Activated CD4-positive, alpha-beta memory T cell treated with anti-CD3 and anti-CD28 coated beads, Interleukin-2, amount 10 ng/mL, durations not matched to agents 7 days and 5 days (primary cell): ENCODE measurements at places on chromosomes 1 and 21.
A peak's percentile ranks its signal among the peaks of the same experiment; 100 is the strongest.

DNA sequence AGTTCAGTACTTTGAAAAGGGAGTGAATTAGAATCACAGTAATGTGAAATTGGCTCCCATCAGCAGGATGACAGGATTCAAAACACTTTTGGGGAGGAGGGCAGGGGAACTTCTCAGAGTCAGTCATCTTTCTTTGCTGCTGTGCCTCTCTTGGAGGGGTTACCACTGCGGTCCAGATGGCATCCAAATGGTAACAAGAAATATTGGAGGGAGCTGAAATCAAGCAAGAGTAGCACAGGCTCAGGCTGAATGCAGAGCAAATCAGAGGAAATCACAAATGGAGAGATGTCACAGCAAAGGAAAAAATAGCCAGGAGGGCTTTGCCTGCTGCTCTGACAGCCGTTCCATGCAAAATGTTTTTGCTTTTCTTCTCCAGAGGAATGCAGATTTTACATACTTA lies 75.0 kb upstream of the C8B start:
- H3K27me3 ChIP-seq = no peaks in the 10 kb centered on the region
- H3K4me1 ChIP-seq = no peaks in the 10 kb centered on the region
- no peak overlapping the region for H3K4me3 ChIP-seq
- no peaks in the 10 kb centered on the region for H3K36me3 ChIP-seq
- no peak overlapping the region for H3K27ac ChIP-seq

DNA sequence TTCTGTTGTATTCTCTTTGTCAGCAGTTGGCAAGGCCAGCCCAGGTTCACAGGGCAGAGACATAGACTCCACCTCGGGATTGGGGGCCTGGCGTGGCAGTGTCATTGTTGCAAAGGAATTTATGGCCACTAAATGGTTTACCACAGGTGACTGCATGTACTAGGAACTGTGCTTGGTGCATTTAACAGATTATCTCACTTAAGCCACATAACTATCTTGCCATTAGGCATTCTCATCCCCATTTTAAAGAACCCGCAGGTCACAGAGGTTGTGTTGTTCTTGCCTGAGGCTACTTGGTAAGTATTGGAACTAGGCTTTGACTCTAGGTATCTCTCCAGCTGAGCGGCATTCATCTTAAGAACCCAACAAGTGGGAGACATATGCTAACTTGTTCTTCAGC lies 9.7 kb downstream of the TLCD4 start:
- H3K4me3 ChIP-seq = no peak overlapping the region
- no peaks in the 10 kb centered on the region for H3K36me3 ChIP-seq
- no peak overlapping the region for H3K27ac ChIP-seq
- DNase-seq = no peak

DNA sequence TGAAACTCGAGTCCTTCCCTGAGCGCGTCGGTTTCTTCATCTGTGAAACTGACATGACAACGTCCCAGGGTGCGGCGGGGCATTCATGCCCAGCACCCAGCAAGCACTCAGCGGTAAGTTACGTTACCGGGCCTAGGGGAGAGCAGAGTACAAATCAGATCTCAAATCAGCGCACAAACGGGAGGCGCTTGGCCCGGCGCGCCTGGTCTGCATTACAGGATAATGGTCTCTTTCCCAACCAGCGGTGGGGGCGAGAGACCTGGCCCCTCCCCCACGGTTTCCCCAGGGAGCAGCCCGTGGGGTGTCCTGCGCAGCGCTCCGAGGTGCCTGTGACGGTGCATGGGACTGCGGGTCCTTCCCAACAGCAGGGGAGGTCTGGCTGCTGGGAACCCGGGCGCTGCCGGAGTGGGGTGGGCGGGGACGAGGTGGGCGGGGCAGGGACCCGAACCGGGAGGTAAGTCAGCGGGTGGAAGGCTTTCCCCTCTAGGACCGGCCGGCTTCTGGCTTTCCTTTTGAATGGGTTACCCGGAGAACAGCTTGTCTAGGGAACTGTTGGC lies 1.0 kb downstream of the TMEM51 start:
- H3K4me1 ChIP-seq = peaks cover 26% of the 10 kb centered on the region
- H3K4me3 ChIP-seq = peak overlapping the region; percentile 32
- no peak overlapping the region for H3K27ac ChIP-seq
- peaks cover 3% of the 10 kb centered on the region for H3K36me3 ChIP-seq

GRCh38 chr1:207910591-207911354 lies at the start of gene CD34:
Gene CD34 (minus strand): TSS chr1:207911125. CDS start chr1:207911080, 45 bp downstream.
- peak within 1 kb of the TSS; percentile 42 for H3K4me3 ChIP-seq
- peaks cover 16% of the 10 kb centered on the region for H3K4me1 ChIP-seq
- peak; percentile 28 for DNase-seq
- no peak within 1 kb of the TSS for H3K27ac ChIP-seq
- no peaks in the 10 kb centered on the region for H3K36me3 ChIP-seq
- peaks cover 63% of the 10 kb centered on the region for H3K27me3 ChIP-seq

DNA sequence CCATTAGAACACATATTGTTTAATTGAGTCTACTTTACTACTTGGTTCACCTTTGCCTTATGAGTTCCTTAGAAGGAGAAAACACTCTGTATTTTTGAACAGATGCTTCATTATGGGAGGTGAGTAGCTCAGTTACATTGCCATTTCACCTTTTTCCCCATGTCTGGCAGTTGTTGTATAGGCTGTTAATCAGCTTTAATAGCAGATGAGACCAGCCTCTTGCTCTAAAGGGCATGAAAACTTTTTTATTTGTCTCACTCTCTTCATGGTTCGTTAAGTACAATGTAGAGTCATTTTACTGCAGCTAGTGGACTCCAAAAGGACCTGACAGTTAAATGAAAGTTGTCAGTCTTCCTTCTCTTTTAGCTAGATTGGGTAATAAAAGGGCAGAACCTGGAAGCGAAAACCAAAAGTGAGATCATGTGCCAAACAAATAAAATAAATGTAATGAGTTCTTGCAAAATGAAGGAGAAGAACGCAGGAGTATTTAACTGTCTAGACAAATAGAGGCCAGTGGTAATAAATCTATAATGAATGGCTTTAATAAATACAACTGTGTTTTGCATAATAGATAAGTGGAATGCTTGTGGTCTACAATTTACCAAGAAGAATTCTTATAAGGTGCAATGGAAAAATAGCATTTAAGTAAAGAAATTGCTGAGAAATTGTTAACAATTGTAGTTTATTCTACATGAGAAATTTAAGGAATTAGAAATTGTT lies 180.0 kb upstream of the NEGR1 start:
- no peaks in the 10 kb centered on the region for H3K36me3 ChIP-seq
- no peaks in the 10 kb centered on the region for H3K27me3 ChIP-seq
- H3K4me3 ChIP-seq = no peak overlapping the region
- H3K27ac ChIP-seq = no peak overlapping the region
- H3K4me1 ChIP-seq = no peaks in the 10 kb centered on the region

DNA sequence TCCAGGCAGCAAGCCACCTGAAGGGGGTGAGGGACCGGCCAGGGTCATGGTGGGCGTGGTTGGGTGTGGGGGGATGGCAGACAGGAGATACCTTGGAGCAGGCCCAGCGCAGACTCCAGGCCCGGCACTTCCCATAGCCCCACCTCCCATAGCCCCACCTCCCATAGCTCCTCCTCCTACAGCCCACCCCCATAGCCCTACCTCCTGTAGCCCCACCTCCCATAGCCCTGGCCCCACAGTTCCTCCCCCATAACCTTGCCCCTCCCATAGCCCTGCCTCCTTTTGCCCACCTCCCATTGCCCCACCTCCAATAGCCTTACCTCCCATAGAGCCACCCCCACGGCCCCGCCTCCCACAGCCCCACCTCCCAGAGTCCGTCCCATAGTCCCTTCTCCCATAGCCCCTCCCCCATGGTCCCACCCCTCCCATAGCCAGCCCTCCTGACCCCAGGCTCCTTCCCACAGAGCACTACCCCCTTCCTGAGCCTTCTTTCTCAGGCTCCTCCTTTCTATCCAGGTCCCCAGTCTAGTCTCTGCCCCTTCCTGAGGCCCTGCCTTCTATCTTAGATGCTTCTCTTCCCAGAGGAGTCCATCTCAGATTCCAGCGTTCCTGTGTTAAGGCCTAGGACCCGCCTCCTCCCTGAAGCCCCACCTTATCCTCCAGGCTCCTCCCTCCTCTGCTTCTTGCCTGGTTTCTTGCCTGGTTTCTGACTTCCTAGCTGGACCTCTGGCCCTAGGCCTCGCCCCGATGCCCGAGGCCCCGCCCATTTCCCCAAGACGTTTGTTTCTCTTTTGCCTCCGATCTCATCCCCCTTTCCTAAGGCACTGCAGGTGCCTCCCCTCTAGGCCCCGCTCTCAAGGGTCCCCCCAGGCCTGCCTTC lies 46.8 kb downstream of the PTPRU start:
- DNase-seq = peak; percentile 21
- no peaks in the 10 kb centered on the region for H3K27me3 ChIP-seq
- no peaks in the 10 kb centered on the region for H3K36me3 ChIP-seq
- peaks cover 4% of the 10 kb centered on the region for H3K4me1 ChIP-seq

GRCh38 chr1:215606036-215606435 lies 38.9 kb downstream of the KCTD3 start:
- H3K36me3 ChIP-seq = no peaks in the 10 kb centered on the region
- H3K27ac ChIP-seq = no peak overlapping the region
- H3K4me3 ChIP-seq = no peak overlapping the region
- no peak for DNase-seq

DNA sequence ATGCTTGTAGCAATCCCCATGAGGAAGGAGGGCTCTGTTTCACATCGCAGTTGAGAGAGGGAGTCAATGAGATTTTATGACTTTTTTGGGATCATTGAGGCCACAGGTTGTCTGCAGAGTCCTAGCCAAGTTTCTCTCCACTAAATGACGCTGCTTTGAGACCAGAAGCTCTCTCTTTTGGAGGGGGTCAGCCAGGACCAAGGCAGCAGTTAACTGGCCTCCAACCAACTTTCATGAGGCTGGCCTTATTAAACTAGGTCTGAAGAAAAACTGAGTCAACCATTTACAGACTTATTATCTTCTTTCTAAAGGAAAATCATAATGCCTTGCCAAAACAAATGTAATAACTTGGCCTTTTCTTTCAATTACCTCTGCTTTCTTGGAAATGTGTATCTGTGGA lies 8.6 kb downstream of the WLS start:
- H3K27me3 ChIP-seq = peaks cover 5% of the 10 kb centered on the region
- H3K4me3 ChIP-seq = no peak overlapping the region
- H3K27ac ChIP-seq = no peak overlapping the region
- DNase-seq = no peak

GRCh38 chr1:6365047-6365446 lies 28.5 kb downstream of the ACOT7 start:
- DNase-seq = peak; percentile 35
- H3K27me3 ChIP-seq = no peaks in the 10 kb centered on the region
- H3K36me3 ChIP-seq = peaks cover 21% of the 10 kb centered on the region

DNA sequence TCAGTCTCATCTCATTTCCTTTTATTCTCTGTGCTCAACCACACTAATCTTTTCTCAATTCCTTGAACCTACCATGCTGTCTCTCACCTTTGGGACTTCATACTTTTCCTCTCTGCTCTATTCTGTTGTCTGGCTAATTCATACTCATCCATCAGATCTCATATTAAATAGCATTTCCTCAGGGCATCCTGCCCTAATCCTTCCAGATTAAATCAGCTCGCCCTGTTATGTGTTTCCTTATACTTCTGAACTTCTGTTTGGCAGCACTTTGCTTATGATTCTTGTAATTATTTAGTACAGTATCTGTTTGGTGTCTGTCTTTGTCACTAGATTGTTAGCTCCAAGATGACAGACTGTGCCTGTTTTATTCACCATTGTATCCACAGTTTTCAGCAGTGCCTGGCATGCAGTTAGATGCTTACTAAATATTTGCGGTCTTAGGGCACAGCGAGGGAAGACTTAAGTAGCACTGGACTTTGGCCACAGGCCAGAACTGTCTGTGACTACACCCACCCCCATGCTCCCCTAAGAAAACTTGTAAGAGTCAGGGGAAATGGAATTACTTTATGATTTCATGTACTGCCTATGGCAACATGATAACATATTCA lies 9.9 kb upstream of the CAP1 start:
- peaks cover 12% of the 10 kb centered on the region for H3K27me3 ChIP-seq
- H3K4me3 ChIP-seq = no peak overlapping the region
